ENCODE measurements at places on chromosomes 3 and 15.

DNA sequence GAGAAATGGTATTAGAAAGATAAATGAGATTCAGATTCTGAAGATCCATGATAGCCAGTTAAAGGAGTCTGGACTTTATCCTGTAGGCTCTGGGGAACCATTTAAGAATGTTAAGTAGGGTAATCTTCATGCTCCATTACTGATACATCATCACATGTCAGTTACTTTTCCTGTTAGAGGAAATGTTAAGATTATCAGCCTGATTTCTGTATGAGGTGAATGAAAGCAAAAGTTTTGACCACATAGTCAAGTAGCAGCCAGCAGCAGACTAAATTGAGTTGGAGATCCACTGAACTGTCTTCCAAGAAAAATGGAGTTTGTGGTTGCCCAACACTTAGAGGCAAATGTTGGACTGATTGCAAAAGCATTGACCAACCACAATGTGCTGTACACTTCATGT is 4.7 kb upstream of the COPB2 start:
- no peak for DNase-seq
- H3K4me3 ChIP-seq: no peak overlapping the region
- peaks cover 10% of the 10 kb centered on the region for H3K4me1 ChIP-seq
- no peak overlapping the region for H3K27ac ChIP-seq
- H3K36me3 ChIP-seq: no peaks in the 10 kb centered on the region

DNA sequence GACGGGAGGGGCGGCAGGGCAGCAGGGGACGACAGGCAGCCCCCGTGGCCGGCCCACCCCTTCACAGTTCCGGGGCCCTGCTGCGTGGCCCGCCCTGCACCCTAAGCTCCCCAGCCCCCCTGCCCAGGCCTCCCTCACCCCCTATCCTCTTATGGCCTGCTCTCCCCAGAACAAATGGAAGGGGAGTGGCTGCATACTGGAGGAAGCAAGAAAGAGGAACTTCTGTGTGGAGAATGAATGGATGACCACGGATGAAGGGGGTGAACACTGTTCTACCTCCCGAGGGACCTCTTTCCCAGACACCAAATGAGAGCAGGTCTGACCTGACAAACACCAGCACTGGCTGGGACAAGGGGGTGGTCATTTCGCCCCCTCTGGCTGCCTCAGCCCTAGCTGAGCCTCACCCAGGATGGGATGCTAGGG is 25.0 kb downstream of the SEC61A1 start:
- H3K27ac ChIP-seq: no peak overlapping the region
- peaks cover 22% of the 10 kb centered on the region for H3K4me1 ChIP-seq
- H3K4me3 ChIP-seq: no peak overlapping the region
- DNase-seq: no peak

DNA sequence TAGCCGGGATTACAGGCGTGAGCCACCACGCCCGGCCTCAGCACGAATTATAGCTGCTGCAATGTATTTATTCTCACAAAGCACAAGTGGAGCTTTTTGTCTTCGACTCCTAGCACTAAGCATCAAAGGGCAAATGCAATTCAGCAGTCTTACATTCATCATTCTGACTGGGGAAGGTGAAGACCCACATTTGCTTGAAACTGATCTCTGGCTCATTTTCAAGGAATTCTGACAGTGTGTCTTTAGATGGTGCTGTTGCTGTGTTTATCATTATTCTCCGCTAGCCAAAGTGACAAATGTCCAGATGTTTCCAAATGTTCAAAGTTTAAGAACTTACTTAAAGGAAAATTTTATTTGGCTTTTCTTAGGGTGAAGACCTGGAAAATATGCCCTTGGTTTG is 55.9 kb downstream of the SGO1 start:
- H3K27me3 ChIP-seq: no peaks in the 10 kb centered on the region
- no peaks in the 10 kb centered on the region for H3K36me3 ChIP-seq
- no peak overlapping the region for H3K27ac ChIP-seq
- H3K4me3 ChIP-seq: no peak overlapping the region
- DNase-seq: no peak

DNA sequence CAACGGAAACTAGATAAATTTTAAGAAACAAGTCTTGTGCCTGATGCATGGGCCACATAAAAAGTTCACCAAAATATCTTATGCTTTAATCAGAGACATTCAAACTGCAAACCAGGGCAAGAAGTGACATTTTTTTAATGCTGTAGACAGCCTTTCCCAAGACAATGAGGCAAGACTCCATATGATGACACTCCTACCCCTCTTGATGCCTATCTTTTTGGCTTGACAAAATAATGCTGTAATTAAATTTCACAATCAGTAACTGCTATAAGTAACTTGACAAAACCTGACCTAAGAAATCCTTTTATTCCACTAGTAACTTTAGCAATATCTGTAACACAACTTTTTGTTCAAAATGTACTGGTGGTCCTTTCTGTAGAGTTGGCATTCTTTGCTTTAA is 48.7 kb downstream of the ECT2 start:
- H3K27ac ChIP-seq: no peak overlapping the region
- no peak overlapping the region for H3K4me3 ChIP-seq
- no peaks in the 10 kb centered on the region for H3K36me3 ChIP-seq
- H3K4me1 ChIP-seq: peaks cover 1% of the 10 kb centered on the region
- no peak for DNase-seq
- H3K27me3 ChIP-seq: no peaks in the 10 kb centered on the region

GRCh38 chr3:4680871-4681300 is 187.7 kb downstream of the ITPR1 start:
- no peak for DNase-seq
- peak overlapping the region; percentile 67 for H3K27ac ChIP-seq
- H3K4me3 ChIP-seq: no peak overlapping the region
- H3K4me1 ChIP-seq: peaks cover 7% of the 10 kb centered on the region

DNA sequence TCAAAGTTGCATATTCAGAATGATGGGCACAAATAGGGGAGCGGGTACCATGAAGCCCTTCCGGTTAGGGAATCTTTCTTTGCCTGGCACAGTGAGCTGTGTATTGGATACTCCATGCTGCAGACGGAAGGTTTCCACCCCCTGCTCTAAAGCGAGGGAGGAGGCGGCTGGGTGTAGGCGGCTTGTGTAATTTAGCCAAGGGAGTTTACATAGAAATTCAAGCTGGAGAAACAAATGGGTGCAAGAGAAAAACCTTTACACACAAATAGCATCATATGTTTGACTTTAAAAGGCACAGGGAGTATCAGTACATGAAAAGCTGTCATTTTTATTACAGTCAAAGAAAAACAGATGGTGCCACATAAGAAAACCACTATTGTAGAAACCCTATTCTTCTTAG is 59.3 kb upstream of the ADCY5 start:
- DNase-seq: no peak
- H3K27ac ChIP-seq: no peak overlapping the region
- no peak overlapping the region for H3K4me3 ChIP-seq
- no peaks in the 10 kb centered on the region for H3K4me1 ChIP-seq

DNA sequence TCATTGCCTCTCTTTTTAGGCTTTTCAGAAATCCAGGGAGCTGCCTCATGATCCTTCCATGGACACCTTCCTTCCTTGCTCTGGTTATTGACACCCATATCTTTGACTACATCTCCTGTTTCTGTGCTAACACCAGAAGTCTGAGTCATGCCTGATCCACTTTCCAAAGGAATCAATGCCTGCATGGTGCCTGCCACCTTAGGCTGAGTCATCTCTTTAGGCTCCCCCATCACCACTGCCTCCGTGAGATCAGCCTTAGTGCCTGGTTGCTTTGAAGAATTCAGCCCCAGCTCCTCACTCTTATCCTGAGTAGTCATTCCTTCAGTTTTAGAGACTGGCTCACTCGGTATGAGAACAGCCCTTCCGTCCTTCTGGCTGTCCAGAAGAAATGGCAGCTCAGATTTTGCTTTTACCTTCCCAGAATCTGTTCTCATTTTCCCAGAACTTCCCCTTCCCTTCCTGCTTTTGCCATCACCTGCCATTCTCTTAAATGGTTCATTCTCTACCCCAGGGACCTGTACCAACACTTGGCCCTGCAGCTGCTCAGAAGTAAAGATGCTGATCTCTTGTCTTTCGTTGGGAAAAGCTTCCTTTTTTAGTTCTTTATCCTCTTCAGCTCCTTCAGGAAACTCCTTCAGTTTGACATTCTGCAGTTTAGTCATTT is 105.3 kb downstream of the MAP4 start:
- no peak overlapping the region for H3K4me3 ChIP-seq
- no peaks in the 10 kb centered on the region for H3K36me3 ChIP-seq
- peak; percentile 29 for DNase-seq
- H3K4me1 ChIP-seq: no peaks in the 10 kb centered on the region
- no peaks in the 10 kb centered on the region for H3K27me3 ChIP-seq
- no peak overlapping the region for H3K27ac ChIP-seq

GRCh38 chr3:30620402-30621360 is 14.3 kb downstream of the TGFBR2 start:
- no peak overlapping the region for H3K27ac ChIP-seq
- H3K4me3 ChIP-seq: no peak overlapping the region
- DNase-seq: no peak
- H3K36me3 ChIP-seq: no peaks in the 10 kb centered on the region

GRCh38 chr3:5126586-5126985 is 4.5 kb downstream of the ARL8B start:
- H3K4me3 ChIP-seq: no peak overlapping the region
- no peaks in the 10 kb centered on the region for H3K27me3 ChIP-seq
- no peaks in the 10 kb centered on the region for H3K36me3 ChIP-seq

DNA sequence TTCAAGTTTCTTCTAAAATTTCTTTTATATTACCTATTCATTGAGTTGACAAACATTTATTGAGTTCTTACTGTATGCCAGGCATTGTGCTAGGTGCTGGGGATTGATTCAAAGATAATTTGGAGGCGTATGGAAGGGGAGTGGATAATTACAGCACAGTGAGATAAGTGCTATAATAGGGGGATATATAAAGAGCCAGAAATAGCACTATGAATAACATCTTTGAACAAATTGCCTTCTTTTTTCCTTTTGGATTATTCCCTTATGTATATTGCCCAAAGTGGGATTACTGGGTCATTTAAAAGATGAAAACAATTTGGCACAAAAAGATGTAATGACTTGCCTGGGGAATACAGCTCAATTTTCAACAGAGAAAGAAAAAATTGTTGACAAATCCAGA is 64.6 kb downstream of the LPP start:
- no peak overlapping the region for H3K4me3 ChIP-seq
- no peaks in the 10 kb centered on the region for H3K27me3 ChIP-seq
- no peaks in the 10 kb centered on the region for H3K36me3 ChIP-seq
- no peak for DNase-seq

- no peaks in the 10 kb centered on the region for H3K27me3 ChIP-seq
- H3K4me3 ChIP-seq: no peak overlapping the region
- no peaks in the 10 kb centered on the region for H3K36me3 ChIP-seq
- no peak for DNase-seq
- no peak overlapping the region for H3K27ac ChIP-seq
These were observed 230.9 kb upstream of the UBE2E1 start for GRCh38 chr3:23574822-23575315.

GRCh38 chr3:31943041-31943440 is 38.0 kb downstream of the OSBPL10 start:
- H3K27ac ChIP-seq: no peak overlapping the region
- H3K4me1 ChIP-seq: peaks cover 9% of the 10 kb centered on the region
- DNase-seq: no peak
- no peaks in the 10 kb centered on the region for H3K36me3 ChIP-seq
- no peaks in the 10 kb centered on the region for H3K27me3 ChIP-seq

DNA sequence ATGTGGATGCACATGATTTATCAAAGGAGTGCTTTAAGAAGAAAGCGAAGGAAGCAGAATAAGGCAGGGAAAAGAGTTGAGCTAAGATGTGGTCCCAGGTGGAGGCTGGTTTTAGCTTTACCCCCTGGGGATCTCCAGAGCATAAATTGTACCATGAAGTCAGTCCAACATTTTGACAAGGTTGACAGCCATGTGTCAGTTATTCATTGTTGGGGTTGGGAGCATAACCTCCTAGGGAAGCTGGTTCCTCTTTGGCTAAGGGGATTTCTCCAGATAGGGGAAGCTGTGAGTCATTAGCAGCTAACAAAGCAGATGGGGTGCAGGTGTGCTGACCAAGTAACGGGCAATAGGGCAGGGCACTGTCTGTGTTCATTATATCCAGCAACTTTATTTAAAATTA is 123.7 kb upstream of the IGSF10 start:
- H3K27me3 ChIP-seq: no peaks in the 10 kb centered on the region
- H3K4me1 ChIP-seq: peaks cover 10% of the 10 kb centered on the region
- no peaks in the 10 kb centered on the region for H3K36me3 ChIP-seq
- H3K4me3 ChIP-seq: no peak overlapping the region
- DNase-seq: no peak

DNA sequence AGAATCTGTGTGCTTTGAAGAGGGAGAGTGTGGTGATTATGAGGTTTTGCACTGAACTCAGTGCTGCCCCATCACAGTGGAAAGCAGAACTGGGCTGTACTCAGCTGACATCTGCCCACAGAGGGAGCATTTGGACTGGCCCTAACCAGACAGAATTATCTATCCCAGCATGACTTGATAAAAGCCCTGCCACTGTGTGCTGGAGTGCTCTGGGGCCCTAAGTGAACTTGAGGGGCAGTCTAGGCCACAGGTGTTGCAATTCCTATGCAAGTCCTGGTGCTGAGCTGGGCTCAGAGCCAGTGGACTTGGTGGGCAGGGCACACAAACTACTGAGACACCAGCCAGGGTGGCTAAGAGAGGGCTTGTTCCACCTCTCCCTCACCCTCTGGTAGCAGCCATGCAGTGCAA is 269.2 kb upstream of the CTNNB1 start:
- no peak overlapping the region for H3K27ac ChIP-seq
- no peaks in the 10 kb centered on the region for H3K27me3 ChIP-seq
- peak; percentile 51 for DNase-seq
- H3K4me1 ChIP-seq: peaks cover 2% of the 10 kb centered on the region
- H3K4me3 ChIP-seq: no peak overlapping the region

- peaks cover 7% of the 10 kb centered on the region for H3K4me1 ChIP-seq
- H3K27ac ChIP-seq: no peak overlapping the region
- no peak overlapping the region for H3K4me3 ChIP-seq
- H3K27me3 ChIP-seq: no peaks in the 10 kb centered on the region
- no peaks in the 10 kb centered on the region for H3K36me3 ChIP-seq
These were observed 4.3 kb downstream of the MAPK6 start for GRCh38 chr15:52023169-52023922.

DNA sequence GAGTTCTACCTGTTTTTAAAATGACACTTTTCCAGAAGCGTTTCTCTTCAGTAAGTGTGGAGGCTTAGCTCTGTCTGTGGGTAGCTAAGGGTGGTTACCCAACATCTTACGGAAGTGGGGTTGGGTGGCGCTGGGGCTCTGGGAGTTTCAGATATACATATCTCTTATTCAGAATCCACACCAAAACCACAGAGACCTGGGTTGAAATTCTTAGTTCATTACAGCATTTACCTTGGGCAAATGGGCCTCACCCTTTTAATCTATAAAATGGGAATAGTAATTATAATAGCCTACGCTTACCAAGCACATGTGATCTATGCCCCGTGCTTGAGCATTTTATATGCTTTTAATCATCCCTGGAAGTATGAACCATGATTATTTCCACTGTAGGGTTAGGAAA is 9.4 kb downstream of the PTPRG start:
- no peak for DNase-seq
- H3K4me3 ChIP-seq: no peak overlapping the region
- H3K4me1 ChIP-seq: no peaks in the 10 kb centered on the region
- H3K27me3 ChIP-seq: no peaks in the 10 kb centered on the region
- H3K27ac ChIP-seq: no peak overlapping the region
